ENCODE measurements at places on chromosomes 7 and 10.

GRCh38 chr7:139505563-139505962, 17.9 kb upstream of the CLEC2L start:
- no peak for DNase-seq

DNA sequence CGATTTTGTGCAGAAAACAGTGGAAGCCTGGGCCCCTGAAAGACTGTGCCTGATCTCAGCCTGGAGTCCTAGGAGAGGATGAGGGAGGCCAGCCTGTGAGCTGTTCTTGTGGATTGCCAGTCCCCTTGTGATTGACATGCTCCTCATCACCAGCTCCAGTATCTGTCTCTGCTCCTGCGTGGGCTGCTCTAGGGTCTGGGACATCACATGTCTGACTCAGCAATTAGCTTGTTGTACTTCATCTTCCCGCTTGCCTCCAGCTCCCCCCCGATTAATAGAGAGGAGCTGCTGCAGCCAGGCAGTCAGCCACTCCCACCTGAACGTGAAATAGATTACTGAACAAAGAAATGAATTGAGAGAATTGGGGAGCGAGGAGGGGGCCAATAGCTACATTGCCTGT, 99.6 kb upstream of the TBX20 start:
- DNase-seq = no peak

GRCh38 chr10:34941471-34942357, 126.6 kb upstream of the PARD3 start:
- DNase-seq = no peak

DNA sequence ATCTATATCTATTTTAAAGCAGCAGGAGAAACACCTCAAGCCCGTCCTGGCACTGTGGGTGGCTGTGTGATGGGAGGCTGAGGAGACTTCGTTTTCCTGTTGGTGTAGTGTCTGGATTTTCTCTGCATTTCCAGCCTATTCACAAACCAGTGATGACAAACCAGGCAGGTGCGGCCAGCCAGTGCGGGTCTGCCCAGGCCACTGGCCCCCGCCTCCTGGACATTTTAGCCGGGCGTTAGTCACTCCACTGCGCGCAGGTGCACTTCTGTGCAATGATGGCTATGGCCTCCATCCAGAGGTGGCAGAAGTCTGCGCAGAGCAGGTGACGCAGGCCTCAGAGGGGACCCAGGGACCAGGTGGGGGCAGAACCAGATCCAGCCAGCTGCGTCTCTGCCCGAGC, 64.9 kb upstream of the PITRM1 start:
- no peak for DNase-seq

GRCh38 chr10:84563868-84564267, 235.5 kb downstream of the CCSER2 start:
- no peak for DNase-seq

GRCh38 chr10:43824934-43825333, 176.3 kb upstream of the ZNF32 start:
- DNase-seq = peak; percentile 47
